ENCODE measurements at places on chromosomes 2 and 18. TPM values are rescaled to one million over a fixed set of nuclear protein-coding genes. Genes with fewer than 3 reads are reported as not detected.

The NOL4 gene
- total RNA-seq, result not detected

The ABCA12 gene
- total RNA-seq, result not detected

The SLC25A52 gene
- total RNA-seq, result 0.36 TPM

The ERMN gene
- 0.51 TPM for total RNA-seq

The GALNT3 gene
- 2.4 TPM for total RNA-seq

Measured in aorta (tissue), 5 donors.